ENCODE measurements at places on chromosomes 13 and 19.

DNA sequence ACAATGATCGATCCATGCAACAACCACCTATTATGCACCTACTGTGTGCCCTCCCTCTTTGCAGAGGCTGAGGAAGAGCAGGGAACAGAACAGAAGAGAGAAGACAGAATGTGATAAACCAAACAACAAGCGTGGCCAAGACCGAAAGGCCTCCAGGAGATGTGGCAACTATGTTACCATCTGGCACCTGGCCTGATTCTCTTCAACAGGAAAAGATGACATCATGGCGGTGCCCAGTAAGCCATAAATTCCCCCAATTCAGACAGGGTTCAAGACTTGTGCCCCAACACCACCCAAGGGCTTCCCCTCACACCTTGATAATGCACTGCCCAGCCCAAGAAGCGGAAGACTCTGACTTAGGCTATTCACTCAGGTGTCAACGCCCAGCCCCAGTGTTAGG, 44.3 kb downstream of the SLC7A1 start:
- DNase-seq = no peak

GRCh38 chr13:99647596-99647985, 146.3 kb downstream of the TM9SF2 start:
- DNase-seq = no peak

DNA sequence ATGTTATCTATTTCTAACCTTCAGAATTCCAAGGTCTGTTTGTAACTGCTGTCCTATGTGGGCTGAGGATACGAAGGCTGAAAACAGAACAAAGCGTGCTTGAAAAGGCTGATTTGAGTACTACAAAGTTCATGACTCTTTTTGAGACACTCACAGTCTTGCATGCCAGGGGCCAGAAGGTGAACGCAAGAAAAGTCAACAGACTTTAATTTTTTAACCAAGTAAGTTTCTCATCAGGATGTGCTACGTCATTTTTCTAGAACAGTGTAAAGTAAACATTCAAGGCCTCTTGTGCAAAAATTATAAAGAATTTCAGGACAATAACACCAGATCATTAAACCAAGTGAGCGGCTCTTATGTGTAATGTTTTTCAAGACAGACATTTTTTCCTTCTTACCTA, 163.5 kb downstream of the COG6 start:
- no peak for DNase-seq

- no peak for DNase-seq
Observed at GRCh38 chr13:95003019-95003813, 290.9 kb upstream of the SOX21 start.

DNA sequence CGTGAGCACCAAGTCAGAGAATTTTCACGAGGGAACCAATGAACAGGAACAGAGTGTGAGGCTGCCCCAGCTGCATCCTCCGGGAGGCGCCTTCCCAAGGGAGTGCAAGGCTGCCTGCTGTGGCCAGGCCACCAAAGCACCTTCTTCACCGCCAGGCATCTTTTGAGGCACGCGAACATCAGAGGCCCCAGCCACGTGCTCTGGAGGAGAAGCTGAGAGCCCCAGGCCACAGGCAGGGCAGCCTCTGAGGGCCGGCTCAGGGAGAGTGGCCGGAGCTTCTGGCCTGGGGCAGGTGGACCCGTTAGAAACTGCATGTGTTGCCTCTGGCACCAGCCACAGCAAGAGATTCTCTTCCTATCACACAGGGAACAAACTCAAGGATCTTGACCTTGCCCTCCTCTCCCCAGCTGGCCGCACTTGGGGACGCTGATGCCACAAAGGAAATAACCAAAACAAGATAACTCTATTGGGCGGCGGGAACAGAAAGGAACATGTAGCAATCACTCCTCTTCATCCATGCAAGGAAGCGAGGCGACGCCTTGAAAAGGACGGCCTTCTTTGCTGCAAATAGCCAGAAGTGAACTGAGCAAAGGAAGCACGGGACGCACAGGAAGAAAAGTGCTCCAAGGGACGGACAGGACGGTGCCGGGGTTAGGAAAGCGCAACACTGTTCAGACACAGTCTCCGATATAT, 19.9 kb downstream of the GAS6 start:
- peak; percentile 78 for DNase-seq

DNA sequence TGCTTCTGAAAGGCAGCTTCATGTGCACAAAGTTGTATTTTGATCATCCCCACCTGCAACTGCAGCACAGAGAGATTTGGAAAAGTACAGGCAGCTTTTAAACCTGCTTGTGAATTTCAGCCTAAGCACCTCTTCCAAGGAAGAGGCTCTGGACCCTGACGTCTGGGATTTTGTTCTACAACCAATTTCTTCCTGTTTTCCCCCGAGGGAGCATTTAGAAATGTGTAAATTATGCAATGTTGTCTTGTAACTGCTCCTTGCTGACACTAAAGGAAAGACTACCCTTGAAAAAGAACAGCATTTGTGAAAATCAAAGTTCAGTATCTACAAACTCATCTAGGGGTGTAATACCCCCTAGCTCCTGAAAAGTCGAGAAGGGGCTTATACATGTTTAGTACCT, 15.4 kb downstream of the MED26 start:
- no peak for DNase-seq

DNA sequence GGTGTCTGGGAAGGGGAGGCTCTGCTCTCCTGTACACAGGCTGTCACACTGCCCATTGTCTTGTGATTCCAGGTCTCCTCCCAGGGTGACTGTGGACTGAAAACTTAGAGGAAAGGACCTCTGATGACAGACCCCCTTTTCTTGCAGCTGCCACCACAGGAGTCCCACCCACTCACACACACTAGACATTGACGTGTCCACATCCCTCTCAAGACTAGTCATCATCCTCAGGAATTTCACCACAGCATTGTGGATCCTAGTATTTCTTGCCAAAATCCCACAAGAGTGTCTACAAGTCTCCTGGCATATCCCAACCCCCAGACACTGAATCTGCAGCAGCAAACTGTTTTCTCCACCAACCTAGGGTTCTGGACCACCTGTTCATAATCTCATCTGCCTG, 5.3 kb downstream of the ZNF85 start:
- no peak for DNase-seq

GRCh38 chr19:40907968-40908735, 26.1 kb upstream of the CYP2A7 start:
- no peak for DNase-seq

- no peak for DNase-seq
Observed at GRCh38 chr13:51330791-51331190, 8.7 kb upstream of the SERPINE3 start.

DNA sequence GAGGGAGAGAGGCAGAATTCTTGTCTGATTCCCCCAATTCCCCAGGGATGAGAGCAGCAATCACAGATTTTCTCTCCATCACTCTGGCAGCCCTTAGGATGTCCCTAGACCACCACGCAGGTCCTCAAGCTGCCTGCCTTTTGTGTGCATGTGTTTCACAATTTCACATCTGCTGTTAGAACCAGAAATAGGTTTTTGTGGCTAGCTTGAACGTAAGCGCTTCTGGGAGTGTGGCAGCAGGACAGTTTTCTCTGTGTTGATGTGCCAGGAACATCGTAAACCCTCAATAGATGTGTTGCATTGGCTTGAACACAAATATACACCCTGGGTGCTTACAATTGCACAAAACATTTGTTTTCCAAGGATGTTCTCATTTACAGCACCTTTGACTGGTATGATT, 78.8 kb upstream of the TMTC4 start:
- no peak for DNase-seq

GRCh38 chr13:53285896-53286430, 257.4 kb downstream of the OLFM4 start:
- no peak for DNase-seq

DNA sequence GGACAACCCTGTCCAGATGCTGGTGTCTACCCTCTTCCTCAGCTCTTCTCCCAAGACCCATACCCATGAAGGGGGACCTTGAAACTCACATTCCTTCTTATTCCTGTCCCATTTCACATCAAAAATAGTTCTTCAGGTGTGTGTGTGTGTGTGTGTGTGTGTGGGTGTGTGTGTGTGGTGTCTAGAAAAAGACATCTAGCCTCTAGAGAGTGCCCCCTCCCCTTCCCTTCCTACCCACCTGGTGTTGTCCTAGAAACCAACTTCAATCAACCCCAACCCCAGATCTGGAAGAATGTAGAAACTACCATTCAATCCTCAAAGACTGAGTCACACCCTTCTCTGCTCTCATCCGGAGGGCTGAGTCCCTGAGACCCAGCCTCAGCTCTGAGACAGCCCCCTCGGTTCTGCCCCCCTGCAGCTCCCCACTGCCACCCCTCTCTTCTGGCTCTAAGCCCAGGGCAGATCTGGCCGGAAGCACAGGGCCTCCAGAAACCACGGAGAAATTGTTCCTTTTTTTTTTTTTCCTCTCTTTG, 3.5 kb downstream of the KCNN4 start:
- peak; percentile 34 for DNase-seq

- peak; percentile 77 for DNase-seq
Observed at GRCh38 chr19:7550987-7551761, 15.7 kb downstream of the PNPLA6 start.

All from adrenal gland (tissue), 19 donors.